Stimulated activated naive B cell treated with anti-CD40 and anti-IgM and Interleukin-4, amounts not matched to agents 10 μg/mL and 1 μg/mL and 100 μg/mL, for 72 hours (primary cell): ENCODE measurements at places on chromosomes 11 and 22.

DNA sequence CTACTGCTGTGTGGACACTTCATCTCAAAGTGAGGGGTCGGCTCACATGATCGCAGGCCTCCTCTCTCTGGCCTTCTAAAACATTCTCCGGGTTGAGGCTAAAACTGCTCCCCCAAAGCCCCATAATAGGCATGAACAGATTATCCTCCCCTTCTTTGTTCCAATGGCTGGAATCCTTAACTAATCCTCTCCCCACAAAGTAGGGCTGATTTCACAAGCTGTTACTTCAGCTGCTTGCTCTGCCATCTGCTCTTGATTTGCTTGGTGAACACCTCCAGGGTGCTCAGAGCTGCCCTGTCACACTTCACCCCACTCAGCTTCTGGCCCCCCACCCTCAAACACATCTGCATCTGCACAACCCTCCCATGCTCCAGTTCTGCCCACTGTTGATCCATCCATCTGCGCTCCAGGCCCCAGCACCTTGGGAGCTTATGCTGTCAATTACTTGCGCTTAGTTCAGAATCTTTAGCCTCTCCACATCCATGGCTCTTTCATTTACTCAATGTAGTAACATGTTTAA lies 173.1 kb upstream of the API5 start:
- no peak for DNase-seq

DNA sequence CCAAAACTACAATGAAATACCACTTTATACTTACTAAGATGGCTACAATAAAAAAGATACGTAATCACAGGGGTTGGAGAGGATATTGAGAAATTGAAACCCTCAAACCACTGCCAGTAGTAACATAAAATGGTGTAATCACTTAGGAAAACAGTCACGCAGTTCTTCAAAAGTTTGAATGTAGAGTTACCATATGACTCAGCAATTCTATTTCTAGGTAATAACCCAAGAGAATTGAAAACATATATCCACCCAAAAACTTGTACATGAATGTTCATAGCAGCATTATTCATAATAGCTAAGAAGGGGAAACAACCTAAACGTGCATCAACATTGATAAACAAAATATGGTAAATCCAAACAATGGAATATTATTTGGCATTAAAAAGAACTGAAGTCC lies 24.4 kb upstream of the PSMA1 start:
- no peak for DNase-seq

DNA sequence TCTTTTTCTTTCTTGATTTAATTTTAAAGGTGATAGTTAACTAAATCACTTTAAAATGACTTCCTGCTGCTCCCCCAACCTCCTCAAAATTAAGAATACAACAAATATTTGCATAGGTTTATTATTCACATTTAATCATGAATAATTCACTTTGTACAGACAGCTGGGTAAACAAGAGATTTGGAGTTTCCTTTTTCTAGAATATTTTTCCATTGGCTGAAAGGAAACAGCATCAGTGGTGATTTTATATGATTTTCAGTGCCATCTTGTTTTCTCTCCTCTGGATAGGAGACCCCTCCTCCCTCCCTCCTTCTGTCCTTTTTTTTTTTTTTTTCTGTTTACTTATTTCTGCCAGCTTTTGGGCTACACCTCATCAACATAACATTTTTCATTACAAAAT lies 60.5 kb downstream of the LIF start:
- DNase-seq = no peak

DNA sequence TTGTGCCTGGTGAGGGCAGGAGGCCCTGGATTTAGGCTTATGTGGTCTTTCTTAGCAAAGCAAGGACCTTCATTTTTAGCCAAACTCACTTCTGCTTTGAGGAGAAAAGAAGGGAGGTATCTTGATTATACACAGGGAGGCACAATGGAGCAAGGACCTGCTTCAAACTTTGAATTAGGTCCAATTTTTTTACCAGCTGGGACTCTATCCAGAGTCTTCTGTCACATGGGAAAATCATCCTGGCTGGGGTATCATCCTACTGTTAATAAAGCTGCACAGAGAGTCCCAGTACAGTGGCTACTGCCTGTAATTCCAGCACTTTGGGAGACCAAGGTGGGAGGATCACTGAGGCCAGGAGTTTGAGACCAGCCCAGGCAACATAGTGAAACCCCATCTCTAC lies 87.8 kb downstream of the CWC15 start:
- DNase-seq = no peak

GRCh38 chr11:118902336-118903203 lies 18.9 kb downstream of the CXCR5 start:
- no peak for DNase-seq

- DNase-seq = no peak
Observed at GRCh38 chr22:44698531-44699421, 3.2 kb upstream of the PRR5 start.
